Activated CD4-positive, alpha-beta T cell treated with anti-CD3 and anti-CD28 coated beads, Interleukin-2, Interleukin-4, amounts not matched to agents 100 ng/mL and 50 ng/mL, durations not matched to agents 16 hours and 8 hours (primary cell): ENCODE measurements at places on chromosomes 3 and 15.

- DNase-seq: peak; percentile 14
Observed at GRCh38 chr15:41888662-41889253, 5.1 kb downstream of the SPTBN5 start.

GRCh38 chr15:31082771-31083369 is 18.7 kb downstream of the TRPM1 start:
- DNase-seq: no peak

- DNase-seq: no peak
Observed at GRCh38 chr15:45551676-45552075, 29.1 kb upstream of the SLC30A4 start.

GRCh38 chr3:22089284-22089683 is 338.3 kb upstream of the ZNF385D start:
- peak; percentile 16 for DNase-seq

- DNase-seq: peak; percentile 88
Observed at GRCh38 chr15:48940508-48940907, 23.2 kb downstream of the SHC4 start.

GRCh38 chr3:17384567-17385296 is 357.7 kb downstream of the TBC1D5 start:
- no peak for DNase-seq

DNA sequence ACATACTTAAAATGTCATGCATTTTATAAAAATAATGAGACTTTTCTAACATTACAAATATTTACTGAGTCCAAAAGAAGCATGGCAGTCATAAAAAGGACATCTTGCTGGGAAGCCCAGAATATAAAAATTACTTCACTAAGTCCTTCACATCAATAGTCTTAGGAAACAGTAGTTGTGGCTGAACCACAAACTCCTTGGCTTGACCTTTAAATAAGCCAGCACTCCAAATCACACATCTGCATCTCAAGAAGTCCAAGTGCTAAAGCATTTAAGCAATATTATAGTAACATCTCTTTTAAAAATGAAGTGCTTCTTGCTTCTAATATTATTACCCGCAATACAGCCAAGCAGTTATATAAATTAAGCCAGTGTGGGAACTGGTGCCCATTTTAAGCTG is 8.8 kb downstream of the CCNL1 start:
- DNase-seq: no peak

DNA sequence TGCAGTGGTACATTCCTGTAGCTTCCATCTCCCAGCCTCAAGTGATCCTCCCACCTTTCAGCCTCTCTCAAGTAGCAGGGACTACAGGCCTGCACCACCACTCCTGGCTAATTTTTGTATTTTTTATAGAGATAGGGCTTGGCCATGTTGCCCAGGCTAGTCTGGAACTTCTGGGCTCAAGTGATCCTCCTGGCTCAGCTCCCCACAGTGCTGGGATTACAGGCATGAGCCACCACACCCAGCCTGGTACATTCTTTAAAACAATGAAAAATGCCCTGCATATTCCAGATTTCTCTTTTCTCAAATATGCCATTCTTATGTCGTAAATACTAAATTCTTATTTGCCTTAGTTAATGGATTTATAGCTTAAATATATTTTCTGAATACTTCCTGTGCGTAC is 581.4 kb downstream of the MECOM start:
- no peak for DNase-seq

DNA sequence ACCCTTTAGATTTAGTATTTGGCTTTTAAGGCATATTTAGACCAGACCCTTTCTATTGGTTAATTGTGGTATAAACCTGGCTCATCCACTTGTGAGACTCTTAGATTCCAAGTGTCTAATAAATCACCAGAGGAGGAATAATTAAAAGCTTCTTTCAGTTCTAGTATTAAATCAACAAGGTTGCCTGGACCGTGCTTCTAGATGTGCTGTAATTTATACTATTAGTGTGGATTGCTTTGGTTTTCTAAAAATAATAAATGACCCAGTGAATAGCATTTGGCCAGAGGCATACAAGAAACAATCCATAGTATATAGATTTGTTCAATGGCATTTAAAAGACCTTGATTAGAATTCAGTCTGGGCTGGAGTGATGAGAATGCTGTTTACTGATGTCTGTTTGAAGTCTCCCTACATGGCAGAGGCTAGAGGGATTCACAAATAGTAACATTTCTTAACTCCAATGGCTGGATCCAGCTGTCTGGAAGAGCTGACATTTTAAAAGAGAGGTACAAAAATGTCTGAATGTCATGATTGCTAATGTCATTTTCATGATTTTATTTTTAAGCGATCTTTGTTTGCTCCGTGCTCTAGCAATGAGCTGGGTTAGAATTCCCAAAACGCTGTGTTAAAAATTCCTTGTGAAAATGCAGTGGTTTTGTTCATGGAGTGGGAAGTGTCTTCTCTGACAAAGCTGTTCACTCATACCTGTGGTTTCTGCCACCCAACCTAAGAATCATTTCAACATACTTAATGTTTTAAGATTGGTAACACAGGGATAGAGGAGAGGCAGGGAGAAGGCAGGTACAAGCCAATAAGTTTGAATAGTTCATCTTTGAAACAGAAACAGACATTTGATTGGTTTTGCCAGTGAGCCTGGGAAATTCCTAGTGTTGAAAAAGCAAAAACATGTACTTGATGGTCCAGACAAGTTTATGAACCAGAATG is 89.9 kb downstream of the RBMS3 start:
- DNase-seq: no peak

DNA sequence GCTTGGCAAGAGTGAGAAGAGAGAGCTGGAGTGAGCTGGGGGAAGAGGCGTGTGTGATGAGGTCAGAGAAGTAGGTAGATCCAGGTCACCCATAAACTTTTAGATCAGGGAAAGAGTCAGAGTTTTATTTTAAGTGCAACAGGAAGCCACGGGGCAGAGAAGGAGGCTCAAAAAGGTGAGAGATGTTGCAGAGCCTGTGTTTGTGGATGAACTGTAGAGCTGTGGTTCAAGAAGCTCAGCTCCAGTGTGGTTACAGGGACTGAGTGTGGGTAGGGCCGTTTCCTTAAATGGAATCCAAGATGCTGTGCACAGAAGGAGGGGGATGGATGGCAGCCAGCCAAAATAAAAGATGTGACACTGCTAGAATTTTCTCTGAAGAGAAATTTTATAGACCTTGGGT is 337.2 kb downstream of the SATB1 start:
- DNase-seq: no peak

- DNase-seq: no peak
Observed at GRCh38 chr15:66865622-66866611, 163.9 kb downstream of the SMAD6 start.

GRCh38 chr15:100433304-100433703 is 91.5 kb upstream of the ADAMTS17 start:
- no peak for DNase-seq

DNA sequence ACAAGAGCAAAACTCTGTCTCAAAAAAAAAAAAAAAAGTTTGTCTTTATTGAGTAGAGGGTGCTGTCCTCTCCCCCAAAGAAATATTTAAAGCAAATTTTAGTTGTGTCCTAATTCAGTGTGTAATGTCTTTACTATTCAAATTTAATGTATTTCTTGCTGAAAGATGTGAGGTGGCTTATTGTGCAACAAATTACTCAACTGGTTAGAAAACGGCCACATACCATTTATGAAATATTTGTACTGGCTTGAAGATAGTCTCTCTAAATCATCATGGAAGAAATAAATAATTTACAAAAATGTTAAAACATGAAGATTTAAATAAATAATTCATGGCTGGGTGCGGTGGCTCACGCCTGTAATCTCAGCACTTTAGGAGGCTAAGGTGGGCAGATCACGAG is 63.0 kb downstream of the SLTM start:
- DNase-seq: no peak

DNA sequence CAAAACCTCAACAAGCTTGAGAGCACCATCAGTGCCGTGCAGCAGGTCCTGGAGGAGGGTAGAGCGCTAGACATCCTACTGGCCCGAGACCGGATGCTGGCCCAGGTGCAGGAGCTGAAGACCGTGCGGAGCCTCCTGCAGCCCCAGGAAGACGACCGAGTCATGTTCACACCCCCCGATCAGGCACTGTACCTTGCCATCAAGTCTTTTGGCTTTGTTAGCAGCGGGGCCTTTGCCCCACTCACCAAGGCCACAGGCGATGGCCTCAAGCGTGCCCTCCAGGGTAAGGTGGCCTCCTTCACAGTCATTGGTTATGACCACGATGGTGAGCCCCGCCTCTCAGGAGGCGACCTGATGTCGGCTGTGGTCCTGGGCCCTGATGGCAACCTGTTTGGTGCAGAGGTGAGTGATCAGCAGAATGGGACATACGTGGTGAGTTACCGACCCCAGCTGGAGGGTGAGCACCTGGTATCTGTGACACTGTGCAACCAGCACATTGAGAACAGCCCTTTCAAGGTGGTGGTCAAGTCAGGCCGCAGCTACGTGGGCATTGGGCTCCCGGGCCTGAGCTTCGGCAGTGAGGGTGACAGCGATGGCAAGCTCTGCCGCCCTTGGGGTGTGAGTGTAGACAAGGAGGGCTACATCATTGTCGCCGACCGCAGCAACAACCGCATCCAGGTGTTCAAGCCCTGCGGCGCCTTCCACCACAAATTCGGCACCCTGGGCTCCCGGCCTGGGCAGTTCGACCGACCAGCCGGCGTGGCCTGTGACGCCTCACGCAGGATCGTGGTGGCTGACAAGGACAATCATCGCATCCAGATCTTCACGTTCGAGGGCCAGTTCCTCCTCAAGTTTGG is 60.8 kb upstream of the CCR4 start:
- no peak for DNase-seq

DNA sequence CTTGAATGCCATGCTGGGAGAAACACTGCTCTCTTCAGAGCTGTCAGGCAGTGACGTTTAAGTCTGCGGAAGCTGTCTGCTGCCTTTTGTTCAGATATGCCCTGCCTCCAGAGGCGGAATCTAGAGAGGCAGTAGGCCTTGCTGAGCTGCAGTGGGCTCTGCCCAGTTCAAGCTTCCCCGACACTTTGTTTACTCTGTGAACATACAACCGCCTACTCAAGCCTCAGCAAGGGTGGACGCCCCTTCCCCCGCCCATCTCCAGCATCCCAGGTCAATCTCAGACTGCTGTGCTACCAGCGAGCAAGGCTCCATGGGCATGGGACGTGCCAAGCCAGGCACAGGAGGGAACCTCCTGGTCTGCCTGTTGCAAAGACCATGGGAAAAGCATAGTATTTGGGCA is 99.7 kb downstream of the TAFA4 start:
- DNase-seq: no peak

DNA sequence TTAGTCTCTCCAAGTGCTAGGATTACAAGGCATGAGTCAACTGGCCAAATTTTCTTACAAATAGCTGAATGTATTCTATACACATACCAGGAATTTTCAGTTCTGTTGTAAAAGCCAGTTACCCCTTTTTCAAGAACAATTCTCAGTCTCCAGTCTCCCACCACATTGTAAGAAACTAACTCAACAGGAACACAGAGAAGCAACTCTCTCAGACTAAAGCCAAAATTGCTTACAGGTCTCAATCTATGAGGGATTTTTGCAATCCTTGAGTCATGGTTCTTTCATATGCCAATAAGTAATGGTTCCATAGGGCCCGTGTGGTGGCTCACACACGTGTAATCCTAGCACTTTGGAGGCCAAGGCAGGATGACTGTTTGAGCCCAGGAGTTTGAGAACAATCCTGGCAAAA is 8.5 kb downstream of the IP6K2 start:
- DNase-seq: no peak
